ENCODE measurements at places on chromosomes 4 and X.

DNA sequence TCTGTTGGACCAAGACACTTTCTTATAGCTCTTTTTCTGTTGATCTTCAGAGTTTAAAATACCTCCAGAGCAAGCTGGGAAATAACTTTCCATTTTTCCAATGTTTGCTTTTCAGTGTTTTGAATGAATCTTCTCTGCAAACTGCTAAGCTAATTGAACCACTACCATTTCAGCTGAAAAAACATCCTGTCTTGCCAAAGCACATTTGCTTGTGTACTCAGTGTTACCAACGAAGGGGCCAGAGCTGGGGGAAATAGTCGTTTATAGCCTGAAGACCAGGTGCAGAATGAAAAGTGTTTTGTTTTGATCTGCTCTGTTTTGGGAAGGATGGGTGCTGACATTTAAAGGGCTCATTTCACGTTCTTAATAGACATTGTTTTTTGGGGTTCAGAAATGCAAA, 88.4 kb upstream of the CLNK start:
- H3K4me1 ChIP-seq: peaks cover 3% of the 10 kb centered on the region
- H3K36me3 ChIP-seq: no peaks in the 10 kb centered on the region
- no peak for DNase-seq
- H3K4me3 ChIP-seq: no peak overlapping the region
- no peak overlapping the region for H3K27ac ChIP-seq

GRCh38 chr4:142324572-142324971, 521.5 kb downstream of the INPP4B start:
- no peak overlapping the region for H3K4me3 ChIP-seq
- H3K27ac ChIP-seq: no peak overlapping the region
- peaks cover 2% of the 10 kb centered on the region for H3K4me1 ChIP-seq
- no peaks in the 10 kb centered on the region for H3K27me3 ChIP-seq

- H3K27ac ChIP-seq: no peak overlapping the region
- no peak for DNase-seq
- H3K4me1 ChIP-seq: no peaks in the 10 kb centered on the region
- no peaks in the 10 kb centered on the region for H3K27me3 ChIP-seq
- no peak overlapping the region for H3K4me3 ChIP-seq
These were observed 74.6 kb upstream of the NEIL3 start for GRCh38 chr4:177235026-177235425.

GRCh38 chr4:3112609-3113469, 38.4 kb downstream of the HTT start:
- H3K36me3 ChIP-seq: peaks cover 10% of the 10 kb centered on the region
- no peak overlapping the region for H3K27ac ChIP-seq
- H3K4me3 ChIP-seq: no peak overlapping the region
- H3K4me1 ChIP-seq: no peaks in the 10 kb centered on the region
- DNase-seq: no peak

GRCh38 chr4:183988874-183989273, 83.8 kb downstream of the STOX2 start:
- H3K4me1 ChIP-seq: no peaks in the 10 kb centered on the region
- H3K27ac ChIP-seq: peak overlapping the region; percentile 43
- H3K27me3 ChIP-seq: no peaks in the 10 kb centered on the region
- no peak overlapping the region for H3K4me3 ChIP-seq
- no peaks in the 10 kb centered on the region for H3K36me3 ChIP-seq
- DNase-seq: no peak

DNA sequence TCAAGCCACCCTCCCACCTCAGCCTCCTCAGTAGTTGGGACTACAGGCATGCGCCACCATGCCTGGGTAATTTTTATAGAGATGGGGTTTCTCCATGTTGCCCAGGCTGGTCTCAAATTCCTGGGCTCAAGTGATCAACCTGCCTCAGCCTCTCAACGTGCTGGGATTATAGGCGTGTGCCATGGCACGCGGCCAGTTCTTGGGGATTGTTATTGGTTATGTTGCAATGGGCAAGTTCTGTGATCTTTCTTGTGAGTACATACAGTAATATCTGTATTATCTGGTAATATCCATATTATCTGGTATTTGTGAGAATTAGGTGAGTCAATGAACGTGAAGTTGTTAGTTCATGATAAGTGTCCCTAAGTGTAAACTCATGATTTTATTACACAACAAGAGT, 90.3 kb upstream of the TBL1X start:
- H3K4me1 ChIP-seq: no peaks in the 10 kb centered on the region
- H3K4me3 ChIP-seq: no peak overlapping the region
- no peak overlapping the region for H3K27ac ChIP-seq
- no peak for DNase-seq
- no peaks in the 10 kb centered on the region for H3K36me3 ChIP-seq
- H3K27me3 ChIP-seq: no peaks in the 10 kb centered on the region

DNA sequence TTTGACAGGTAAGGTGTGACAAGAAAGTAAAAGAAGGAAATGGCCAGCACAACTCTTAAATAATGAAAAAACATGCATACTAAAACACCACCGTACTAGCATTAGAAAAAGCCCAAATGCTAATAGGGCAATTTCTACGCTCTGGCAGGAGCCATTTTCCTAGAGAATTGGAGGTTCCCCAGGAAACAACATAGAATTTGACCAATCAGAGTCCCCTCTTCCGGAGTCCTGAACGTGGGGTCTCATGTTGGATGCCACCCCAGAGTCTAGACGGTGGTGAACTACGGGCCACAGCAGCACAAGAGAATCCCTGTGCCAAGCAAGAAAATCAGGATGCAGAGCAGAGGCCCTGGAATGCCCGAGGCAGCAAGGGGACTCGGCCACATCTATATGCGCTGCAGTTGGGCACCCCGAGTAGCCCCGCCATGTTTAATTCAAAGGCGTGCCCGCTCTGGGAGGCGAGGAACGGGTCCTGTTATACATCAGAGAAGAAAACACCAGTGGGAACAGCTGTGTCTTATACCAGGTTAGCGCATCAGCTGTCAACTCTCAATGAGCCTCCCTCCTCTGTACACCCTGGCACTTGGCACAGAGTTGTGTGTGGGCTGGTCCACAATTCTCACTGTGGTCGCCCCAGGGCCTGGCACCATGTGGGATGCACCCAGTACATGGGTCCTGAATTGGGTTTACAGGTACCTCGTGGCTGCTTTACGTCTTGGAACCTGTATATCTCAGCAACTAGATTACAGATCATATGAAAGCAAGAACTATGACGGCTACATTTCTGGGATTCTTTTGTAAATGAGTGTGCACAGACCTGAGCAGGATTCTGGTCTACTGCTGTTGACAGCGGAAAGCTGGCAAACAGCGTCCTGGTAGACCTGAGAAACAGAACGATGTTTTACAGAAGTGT, 52.1 kb downstream of the SEL1L3 start:
- no peak for DNase-seq

DNA sequence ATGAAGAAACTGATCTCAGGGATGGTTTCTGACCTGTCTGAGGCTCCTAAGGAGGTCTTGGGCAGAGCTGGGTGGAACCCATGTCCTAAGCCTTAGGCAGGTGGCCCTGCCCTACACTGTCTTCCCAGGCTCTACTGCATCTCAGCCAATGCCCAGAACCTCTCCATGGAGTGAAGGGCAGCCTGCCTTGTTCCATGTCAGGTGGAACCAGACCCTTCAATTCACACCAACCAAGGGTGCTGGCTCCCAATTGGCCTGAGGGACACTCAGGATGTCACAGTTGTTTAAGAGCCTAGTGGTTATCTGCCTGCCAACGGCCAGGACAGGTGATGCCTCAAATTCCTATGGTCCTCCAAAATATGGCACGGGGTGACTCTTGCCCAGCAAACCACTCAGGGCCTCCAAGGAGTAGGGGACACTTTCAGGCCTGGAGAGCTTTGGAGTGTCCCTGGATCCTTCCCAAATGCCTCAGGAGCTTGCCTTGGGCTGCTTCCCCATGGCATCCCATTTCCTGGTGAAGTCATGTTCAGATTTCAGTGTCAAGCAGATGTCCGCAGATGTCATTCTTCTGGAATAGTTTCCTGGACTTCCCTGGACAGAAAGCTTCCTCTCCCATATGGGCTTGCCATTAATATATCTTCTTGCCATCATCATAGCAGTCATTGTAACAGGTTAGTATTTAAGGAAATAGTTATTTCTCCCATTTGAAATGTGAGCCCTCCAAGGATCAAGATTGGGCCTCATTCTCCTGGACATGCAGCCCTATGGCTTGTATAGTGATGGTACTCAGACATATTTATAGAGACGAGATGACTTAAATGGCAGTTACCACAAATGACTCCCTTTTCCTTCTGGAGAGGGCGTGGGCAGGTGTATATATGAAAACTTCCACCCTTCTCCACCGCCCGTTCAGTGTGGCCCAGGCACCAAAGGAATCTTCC, 67.1 kb downstream of the MED28 start:
- H3K27ac ChIP-seq: no peak overlapping the region
- no peaks in the 10 kb centered on the region for H3K4me1 ChIP-seq
- no peaks in the 10 kb centered on the region for H3K27me3 ChIP-seq
- no peaks in the 10 kb centered on the region for H3K36me3 ChIP-seq
- H3K4me3 ChIP-seq: no peak overlapping the region
- DNase-seq: no peak

DNA sequence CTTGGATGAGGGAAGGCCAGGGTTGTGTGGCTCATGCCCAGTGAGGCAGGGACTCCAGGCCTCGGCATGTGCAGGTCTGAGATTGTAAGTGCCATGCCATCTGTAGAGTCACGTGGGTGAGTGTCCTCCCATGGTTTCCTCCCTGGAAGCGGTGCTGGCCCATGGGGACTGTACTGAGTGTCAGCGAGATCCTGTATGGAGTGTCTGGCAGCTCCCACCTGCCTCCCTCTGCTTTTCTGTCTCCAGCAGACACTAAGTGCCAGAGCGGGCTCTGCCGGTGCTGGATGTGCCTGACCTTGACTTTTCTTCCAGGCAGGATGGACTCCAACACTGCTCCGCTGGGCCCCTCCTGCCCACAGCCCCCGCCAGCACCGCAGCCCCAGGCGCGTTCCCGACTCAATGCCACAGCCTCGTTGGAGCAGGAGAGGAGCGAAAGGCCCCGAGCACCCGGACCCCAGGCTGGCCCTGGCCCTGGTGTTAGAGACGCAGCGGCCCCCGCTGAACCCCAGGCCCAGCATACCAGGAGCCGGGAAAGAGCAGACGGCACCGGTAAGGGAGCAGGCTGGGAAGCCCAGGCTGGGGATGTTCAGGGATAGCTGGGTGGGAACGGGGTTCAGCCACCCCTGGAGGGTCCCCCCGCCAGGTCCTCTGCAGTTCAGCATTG, 7.6 kb downstream of the WFS1 start:
- no peaks in the 10 kb centered on the region for H3K4me1 ChIP-seq
- H3K27ac ChIP-seq: no peak overlapping the region
- no peak for DNase-seq
- H3K4me3 ChIP-seq: no peak overlapping the region
- H3K27me3 ChIP-seq: no peaks in the 10 kb centered on the region

- no peaks in the 10 kb centered on the region for H3K27me3 ChIP-seq
- peak overlapping the region; percentile 57 for H3K27ac ChIP-seq
- H3K4me3 ChIP-seq: no peak overlapping the region
- DNase-seq: peak; percentile 52
- no peaks in the 10 kb centered on the region for H3K4me1 ChIP-seq
- H3K36me3 ChIP-seq: no peaks in the 10 kb centered on the region
These were observed 2.2 kb downstream of the PLXNB3 start for GRCh38 chrX:153766098-153766817.

- peaks cover 3% of the 10 kb centered on the region for H3K36me3 ChIP-seq
- DNase-seq: no peak
- peak overlapping the region; percentile 68 for H3K4me3 ChIP-seq
- no peak overlapping the region for H3K27ac ChIP-seq
These were observed 1.5 kb downstream of the COX18 start for GRCh38 chr4:73067971-73068394.

DNA sequence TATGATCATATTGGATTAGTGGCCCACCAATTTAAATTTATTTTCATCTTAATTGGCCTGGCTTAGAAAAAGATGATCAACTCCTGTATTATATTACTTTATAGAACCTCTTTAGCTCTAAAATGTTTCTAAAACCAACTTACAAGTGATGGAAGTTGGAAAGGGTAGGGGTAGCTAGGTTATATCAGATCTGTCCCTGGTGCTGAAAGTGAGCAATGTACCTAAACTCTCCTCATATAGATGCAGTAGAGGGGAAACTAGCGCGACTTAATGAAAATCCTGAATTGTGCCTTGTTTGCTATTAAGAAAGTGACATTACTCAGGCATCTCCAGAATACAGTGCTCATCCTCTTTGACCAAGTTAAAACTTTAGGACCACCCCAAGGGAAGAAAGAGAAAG, 7.5 kb upstream of the PTCHD1 start:
- no peaks in the 10 kb centered on the region for H3K36me3 ChIP-seq
- no peaks in the 10 kb centered on the region for H3K27me3 ChIP-seq
- no peak for DNase-seq
- H3K27ac ChIP-seq: no peak overlapping the region

GRCh38 chr4:88583631-88584470, 8.4 kb upstream of the HERC3 start:
- H3K27ac ChIP-seq: no peak overlapping the region
- H3K4me3 ChIP-seq: no peak overlapping the region
- H3K36me3 ChIP-seq: no peaks in the 10 kb centered on the region
- no peaks in the 10 kb centered on the region for H3K4me1 ChIP-seq

DNA sequence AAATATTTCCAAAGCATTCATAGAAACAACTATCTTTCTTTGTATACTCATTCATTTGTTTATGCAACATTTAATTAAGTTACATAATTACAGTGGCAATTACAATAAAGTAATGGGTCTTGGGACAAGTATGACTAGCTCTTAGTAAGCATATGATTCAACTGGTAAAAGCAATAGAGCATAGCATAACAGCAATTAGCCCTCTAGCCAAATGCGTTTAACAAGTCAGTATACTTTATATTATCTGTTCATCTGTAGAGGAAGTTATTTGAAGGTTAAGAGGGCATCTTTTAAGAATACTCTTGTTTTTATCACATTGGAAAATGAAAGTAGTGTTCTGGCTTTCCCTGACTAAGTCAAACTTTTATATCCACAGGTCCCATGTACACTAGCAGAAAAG, 198.1 kb upstream of the UGT8 start:
- no peaks in the 10 kb centered on the region for H3K27me3 ChIP-seq
- H3K4me1 ChIP-seq: no peaks in the 10 kb centered on the region
- H3K27ac ChIP-seq: no peak overlapping the region
- no peak for DNase-seq
- H3K36me3 ChIP-seq: no peaks in the 10 kb centered on the region
- no peak overlapping the region for H3K4me3 ChIP-seq

DNA sequence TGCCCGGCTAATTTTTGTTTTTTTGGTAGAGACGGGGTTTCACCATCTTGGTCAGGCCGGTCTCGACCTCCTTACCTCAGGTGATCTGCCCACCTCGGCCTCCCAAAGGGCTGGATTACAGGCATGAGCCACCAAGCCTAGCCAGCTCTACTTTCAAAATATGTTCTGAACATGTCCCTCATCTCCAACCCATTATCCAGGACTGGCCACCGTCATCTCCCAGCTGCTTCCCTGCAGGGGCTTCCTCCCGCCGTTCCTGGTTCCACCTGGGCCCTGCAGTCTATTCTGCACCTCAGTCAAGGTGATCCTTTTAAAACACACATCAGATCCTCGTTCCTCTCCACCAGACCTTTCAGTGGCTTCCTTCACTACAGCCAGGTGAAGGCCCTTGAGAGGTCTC, 80.9 kb upstream of the NKX1-1 start:
- no peak overlapping the region for H3K27ac ChIP-seq
- no peaks in the 10 kb centered on the region for H3K4me1 ChIP-seq
- DNase-seq: no peak
- H3K4me3 ChIP-seq: no peak overlapping the region

- no peak overlapping the region for H3K4me3 ChIP-seq
- no peak for DNase-seq
- H3K36me3 ChIP-seq: no peaks in the 10 kb centered on the region
- no peak overlapping the region for H3K27ac ChIP-seq
- no peaks in the 10 kb centered on the region for H3K4me1 ChIP-seq
- H3K27me3 ChIP-seq: no peaks in the 10 kb centered on the region
These were observed 10.6 kb downstream of the NYX start for GRCh38 chrX:41457613-41458192.

All from aorta (tissue), 5 donors.